Lung microvascular endothelial cell (primary cell): ENCODE measurements at places on chromosomes 1 and 21. TPM values are rescaled to one million over a fixed set of nuclear protein-coding genes. Genes with fewer than 3 reads are reported as not detected.

Gene PLCH2
- total RNA-seq = under 0.01 TPM in 2 replicates

Gene COA7
- 7.0 and 7.7 TPM in 2 replicates for total RNA-seq

Gene LCE1E
- not detected in 2 replicates for total RNA-seq

Gene VCAM1
- total RNA-seq = 1.8 and 4.1 TPM in 2 replicates

Gene S1PR1
- total RNA-seq = 162 and 284 TPM in 2 replicates

Gene HUNK
- total RNA-seq = under 0.01 TPM in 2 replicates

Gene OPRD1
- not detected in 2 replicates for total RNA-seq

Gene LCE1D
- not detected in 2 replicates for total RNA-seq

Gene KLF18
- not detected in 2 replicates for total RNA-seq

Gene NHLH2
- under 0.01 TPM in 1 of 2 replicates, not detected in the other for total RNA-seq

DNA sequence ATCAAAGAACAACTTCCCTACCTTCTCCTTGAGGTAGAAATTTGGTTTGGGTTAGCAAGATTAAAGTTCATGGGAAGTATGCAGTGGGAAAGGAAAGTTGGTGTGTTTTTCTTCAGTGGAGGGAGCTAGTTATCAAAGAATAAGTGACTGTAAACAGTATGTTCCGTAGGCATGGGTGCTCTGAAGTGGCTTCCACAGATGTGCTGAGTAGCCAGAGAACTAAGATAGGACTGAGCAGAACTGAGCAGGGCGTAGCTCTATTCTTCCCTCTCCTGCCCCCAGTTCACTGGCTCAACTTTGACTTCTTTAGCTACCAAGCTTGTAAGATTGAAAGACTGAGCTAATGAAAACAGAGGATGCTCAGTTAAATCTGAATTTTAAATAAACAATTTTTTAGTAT lies 3.4 kb downstream of the ADCY10 start:
- DNase-seq = no peak

DNA sequence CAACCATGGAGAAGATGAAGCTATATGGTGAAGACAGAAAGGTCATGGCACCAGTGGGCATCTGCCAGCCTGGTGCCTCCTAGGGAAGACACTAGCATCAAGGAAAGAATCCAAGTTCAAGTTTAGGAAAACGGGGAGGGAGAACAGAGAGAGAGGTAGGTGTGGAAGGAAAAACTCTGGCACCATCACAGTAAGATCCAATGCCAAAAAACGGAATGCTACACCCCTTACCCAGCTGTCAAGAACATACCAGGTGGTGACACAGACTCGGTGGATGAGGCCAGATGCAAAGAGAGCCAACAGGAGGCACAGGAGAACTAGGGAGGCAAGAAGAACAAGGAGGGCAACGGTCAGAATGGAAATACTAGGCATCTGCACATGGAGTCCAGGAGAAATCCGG lies 3.6 kb downstream of the KRTCAP2 start:
- DNase-seq = no peak

DNA sequence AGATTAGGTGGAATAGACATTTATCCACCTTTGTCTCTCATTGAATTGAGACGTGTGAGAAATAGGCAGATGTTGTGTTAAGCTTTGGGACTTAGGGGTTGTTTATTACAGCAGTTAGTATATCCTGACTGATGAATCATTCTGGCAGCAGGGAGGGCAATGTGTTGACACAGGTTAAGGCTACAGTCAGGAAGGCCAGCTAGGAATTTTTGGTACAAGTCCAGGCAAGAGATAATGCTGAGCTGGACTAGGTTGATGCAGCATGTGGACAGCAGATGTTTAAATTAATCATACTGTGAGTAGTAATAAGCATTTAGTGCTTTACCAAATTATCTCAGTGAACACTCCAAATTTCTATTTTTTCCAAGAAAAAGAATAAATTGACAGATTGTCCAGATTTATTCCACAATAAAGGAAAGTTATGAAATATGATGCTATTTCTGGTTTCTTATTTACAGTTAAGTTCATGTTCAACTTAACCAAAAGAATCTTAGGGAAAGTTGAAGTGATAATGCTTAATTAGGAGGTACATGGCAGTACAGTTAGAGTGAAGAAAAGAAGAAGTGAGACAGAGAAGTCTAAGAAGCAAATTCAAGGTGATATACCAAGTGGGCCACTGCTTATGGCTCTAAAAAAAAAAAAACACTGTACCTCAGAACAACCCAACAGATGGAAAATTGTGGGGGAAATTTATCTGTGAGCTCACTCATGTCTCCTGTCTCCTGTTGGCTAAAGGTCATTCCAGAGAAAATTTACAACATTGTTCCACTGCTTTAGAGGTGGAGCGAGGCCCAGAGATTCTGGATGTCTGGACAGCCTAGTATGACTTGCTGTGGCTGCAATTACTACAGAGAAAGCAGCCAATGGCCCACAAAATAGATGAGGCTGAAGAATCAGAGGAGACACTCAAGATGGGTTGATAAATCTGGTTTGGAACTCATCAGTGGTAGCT lies 102.7 kb upstream of the C21orf91 start:
- peak; percentile 55 for DNase-seq

DNA sequence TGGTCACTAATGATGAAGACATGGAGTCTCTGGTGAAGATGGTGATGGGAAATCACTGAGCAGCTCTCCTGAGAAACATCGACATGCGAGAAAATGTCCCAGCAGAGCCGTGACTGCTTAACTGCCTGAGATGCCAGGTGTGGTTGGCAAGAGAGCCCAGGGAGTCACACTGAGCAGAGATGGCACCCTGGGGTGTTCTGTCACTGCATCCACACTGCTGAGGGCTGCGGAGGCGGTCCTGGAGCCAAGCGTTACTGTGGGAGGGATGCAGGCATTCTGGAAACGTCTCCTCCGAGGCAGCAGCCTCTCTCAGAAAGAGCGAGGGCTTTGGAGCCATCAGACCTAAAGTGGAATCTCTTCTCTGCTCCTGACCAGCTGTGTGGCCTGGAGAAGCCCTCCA lies 57.2 kb downstream of the EPHB2 start:
- no peak for DNase-seq

DNA sequence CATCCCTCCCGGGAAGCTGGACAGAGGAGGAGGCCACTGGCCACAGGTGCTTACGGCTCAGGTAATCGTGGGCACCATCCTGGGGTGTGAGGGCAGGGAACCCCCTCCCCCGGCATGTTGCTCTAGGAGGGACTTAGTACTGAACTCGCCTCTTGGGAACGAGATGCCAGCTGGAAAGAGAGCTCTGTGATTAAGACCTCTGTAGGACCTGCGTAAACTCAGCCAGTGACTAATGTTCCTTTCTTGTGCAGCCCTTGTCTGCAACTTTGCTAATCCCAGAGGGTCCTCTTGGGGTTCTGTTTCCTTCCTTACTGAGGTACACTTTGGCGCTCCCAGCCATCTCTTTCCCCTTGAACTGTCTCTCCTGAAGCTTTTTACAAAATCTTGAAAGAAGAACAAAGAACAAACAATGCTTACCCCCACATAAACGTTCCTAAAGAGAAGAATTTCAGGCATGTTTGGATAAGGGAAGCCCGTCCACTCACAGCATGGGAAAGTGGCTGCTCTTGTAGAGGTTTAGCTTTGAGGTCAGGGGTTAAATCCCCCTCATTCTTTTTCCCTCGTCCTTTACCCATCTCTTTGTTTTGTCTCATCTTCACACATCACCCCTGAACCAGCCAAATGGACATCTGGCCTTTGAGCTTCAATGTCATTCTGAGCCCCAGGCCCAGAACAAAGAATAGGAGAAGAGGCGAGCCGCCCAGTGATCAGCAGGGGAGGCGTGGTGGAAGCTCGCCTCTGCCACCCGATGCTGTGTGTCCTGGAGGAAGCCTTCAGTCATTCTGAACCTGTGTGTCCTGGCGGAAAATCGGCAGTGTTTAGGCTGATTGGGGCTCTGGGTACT lies 37.4 kb downstream of the CITED4 start:
- DNase-seq = peak; percentile 19

GRCh38 chr1:229863651-229864545 lies 203.1 kb upstream of the GALNT2 start:
- no peak for DNase-seq

DNA sequence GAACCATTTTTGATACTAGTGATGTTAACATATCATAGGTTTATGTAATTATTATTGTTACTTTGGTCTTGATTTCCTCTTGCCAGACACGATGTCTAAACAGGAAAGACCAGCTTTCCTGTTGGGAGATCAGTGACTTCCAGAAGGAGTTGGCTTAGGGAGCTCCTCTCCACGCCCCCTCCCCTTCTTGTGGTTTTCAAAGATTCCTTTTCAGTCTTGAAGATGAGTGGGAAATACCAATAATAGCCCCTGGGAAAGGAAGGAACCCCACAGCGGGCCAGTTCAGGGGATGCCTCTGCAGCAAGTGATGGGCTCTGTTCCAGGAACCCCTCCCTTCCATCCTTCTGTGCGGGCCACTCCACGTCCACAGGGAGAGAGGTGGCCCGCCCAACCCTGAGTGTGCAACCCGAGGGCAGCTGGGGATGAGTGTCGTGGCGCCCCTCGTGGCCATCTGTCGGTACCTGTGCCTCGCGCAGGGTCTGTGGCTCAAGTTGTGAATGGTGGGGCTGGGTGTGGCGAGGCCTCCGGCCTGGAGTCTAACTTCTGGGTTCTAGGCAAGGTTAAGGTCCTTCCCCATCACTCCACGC lies 65.7 kb downstream of the TLR5 start:
- peak; percentile 44 for DNase-seq

DNA sequence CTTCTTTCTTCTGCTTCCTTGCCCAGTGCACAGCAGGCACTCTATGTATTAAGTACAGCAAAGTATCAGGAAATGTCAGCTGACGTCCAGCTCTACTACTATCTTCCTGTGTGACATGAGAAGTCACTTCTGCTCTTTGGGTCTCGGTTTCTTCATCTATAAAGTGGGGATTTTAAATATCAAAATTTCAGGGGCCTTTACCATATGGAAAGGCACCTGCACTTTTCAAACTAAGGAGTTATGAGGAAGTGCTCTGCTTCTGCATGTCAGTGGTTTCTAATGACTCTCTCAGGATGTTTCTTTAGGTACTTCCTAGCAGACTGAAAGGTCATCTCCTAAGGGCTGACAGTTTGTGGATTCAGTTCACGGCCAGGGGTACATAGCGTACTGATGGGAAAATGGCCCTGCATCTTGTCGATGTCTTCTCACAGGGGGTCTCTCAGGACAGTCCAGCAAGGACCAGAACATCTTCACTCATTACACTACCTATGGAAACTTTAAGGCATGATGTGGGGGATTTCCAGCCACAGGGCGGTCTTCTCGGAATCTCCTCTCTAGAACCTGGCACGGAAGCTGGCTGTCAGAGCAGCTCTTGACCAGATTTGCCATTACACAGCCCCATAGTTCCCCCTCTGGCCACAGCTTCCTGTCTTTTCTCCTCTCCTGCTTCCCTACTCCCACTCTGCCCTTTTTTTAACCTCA lies 42.0 kb upstream of the MTF1 start:
- no peak for DNase-seq

GRCh38 chr1:227766015-227766634 lies 30.9 kb downstream of the SNAP47 start:
- no peak for DNase-seq

DNA sequence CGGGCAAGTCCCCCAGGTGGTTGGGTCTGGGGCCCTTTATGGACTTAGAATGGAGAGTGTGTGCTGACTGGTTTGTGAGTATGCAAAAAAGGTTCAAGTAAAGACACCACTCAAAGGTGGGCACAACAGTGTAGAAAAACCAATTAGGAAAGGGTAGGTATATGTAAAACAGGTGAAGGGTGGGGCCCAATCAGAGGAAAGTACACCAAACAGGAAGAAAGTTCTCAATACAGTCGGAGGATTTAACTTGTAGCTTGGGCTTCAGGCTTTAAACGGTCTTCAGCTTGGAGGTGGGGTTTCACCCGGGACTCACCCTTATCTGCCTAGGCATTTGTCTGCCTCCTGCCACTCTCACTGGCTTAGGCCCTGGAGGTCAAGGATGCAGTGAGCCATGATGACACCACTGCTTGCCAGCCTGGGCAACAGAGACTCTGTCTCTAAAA lies 6.8 kb upstream of the PUM1 start:
- DNase-seq = no peak

- DNase-seq = peak; percentile 98
Measured at GRCh38 chr1:218496561-218496960, 151.4 kb downstream of the TGFB2 start.

GRCh38 chr1:112522621-112523020 lies 13.9 kb downstream of the WNT2B start:
- DNase-seq = peak; percentile 69

GRCh38 chr1:23657659-23658275 lies 33.8 kb upstream of the RPL11 start:
- peak; percentile 55 for DNase-seq

- DNase-seq = no peak
Measured at GRCh38 chr1:117609471-117609911, 3.6 kb downstream of the TENT5C start.

DNA sequence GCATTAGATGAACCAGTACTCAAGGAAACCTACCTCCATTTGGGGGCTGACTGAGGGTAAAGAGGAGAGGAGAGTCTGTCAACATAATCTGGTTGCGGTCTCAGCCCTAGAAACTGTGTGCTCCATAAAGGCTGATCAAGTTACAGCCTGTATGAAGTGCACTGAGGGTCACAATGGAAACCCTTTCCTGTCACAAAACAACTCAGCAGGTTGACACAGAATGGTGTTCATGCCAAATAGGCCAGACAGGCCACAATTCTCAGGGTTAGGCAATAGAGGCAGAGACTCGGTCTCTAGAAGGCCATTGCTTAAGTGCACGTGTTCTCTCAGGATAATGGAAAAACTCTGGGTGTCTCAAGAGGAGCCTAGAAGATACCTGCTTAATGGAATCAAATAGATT lies 4.1 kb upstream of the ANKRD35 start:
- DNase-seq = no peak

DNA sequence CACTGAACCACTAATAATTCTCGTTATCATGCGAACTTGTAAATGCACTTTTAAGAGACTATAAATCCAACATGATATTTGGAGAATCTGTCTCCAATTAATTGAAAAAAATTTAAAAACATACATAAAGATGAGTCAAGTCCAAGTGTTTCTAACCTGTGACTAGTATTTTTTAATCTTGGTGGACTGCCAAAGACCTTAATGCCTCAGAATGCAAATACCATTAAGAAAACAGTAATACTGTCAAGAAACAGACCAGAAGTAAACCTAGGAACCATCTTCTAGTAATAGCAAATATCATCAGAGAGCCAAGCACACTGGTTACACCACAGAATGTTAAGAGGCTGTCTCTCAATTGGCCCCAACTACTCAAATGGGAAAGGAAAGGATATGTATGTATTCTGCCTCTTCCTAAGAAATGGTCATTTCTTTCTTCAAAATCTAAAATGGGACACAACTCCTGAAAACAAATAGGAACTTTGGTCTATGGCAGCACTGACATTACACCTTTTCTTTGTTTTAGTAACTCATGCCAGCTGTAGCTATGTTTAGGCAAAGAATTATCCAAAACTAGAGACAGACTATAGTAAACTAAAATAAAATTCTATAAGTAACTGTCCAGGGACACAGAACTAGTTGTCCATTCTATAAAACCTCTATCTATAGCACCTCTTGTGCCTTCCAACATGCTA lies 15.8 kb downstream of the SCYL3 start:
- no peak for DNase-seq

- DNase-seq = no peak
Measured at GRCh38 chr1:17212009-17212408, 7.1 kb downstream of the PADI1 start.

DNA sequence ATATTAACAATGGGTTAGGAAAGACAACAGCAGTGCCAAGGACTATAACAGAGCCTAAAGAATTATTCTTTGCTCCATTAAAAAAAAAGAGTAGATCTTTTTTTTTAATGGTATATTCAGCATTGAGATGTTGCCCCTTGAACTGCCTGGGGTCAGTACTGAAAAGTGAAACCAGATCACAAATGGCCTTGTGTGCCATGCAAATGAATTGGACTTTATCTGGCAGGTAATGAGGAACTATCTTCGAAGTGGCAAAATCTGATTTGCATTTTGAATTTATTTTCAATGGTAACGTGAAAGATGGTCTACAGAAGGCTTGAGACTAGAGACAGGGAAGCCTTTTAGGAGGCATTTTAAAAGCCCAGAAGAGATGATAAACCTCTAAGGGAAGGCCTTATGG lies 21.4 kb upstream of the PKN2 start:
- DNase-seq = no peak
